Spinal cord (tissue), 10 donors: ENCODE measurements at places on chromosomes 13 and 19.
A peak's percentile ranks its signal among the peaks of the same experiment; 100 is the strongest.

- DNase-seq, result no peak
Measured at GRCh38 chr19:747432-748273, 3.3 kb upstream of the MISP start.

- DNase-seq, result no peak
Measured at GRCh38 chr13:76768384-76768783, 117.8 kb downstream of the KCTD12 start.

DNA sequence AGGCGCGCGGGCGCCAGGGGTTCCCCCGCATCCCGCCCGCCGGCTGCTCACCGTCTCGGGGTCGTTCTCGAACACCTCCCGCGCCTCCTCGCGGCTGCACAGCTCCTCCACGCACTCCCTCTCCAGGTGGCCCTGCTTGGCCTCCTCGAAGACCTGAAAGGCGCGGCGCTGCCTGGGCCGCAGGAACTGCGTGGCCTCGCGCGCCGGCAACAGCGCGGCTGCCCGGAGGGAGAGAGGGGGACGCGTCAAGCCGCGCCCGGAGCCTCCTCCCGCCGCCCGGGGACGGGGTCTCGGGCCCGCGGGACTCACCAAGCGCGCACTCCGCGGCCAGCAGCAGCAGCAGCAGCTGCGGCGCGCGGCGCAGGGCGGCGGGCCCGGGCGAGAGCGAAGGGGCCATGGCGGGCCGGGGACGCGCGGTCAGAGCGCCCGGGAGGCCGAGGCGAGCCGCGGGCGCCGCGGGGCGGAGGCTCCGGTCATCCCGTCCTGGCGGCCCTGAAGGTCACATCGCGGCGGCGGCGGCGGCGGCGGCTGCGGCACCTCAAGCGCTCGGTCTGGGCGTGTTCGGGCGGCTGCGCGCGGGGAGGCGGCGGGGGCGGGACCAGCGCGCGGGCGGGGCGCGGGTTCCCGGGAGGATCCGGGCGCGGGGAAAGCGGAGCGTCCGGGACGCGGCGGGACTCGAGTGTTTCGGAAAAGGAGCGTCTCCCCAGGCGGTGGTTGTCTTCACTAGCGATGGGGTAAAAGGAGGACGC is at the start of gene GAS6:
Gene GAS6 (minus strand): TSS at position 553 of the 749 bp plus-strand sequence. CDS start 156 bp downstream, at position 397.
- no peak for DNase-seq

DNA sequence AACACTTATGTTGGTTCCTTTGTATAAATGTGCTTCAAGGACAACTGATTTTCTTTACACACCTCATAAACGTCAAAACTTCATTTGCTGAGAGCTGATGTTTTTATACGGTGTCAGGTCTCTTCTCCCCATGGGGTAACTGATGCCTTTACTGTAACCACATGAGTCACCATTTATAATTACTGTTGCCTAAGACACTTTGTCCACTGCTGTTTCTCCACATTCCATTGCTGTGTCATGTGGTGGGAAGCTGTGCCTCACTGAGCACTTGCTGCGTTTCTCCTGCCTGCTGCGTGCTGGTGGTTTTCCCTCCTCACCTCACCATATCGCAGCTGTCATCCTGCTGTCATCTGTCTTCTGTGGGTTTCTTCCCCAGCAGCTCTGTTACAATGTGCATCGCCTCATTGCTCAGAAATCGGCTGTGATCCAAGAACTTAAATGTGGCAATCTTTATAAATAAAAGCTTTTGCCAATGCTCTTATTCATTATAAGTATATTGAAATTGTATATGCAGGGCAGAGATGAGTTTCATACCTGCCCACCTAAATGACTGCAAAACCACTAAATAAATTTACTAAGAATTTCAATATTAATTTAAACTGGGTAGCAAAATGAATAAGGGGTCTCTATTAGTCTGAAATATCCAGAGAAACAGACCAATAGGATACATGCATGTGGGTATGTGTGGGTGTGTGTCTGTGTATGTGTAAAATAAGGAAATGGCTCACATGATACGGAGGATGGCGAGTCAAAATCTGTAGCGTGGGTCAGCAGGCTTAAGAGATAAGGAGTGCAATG is 547.0 kb upstream of the SLITRK5 start:
- peak; percentile 24 for DNase-seq

- no peak for DNase-seq
Measured at GRCh38 chr19:16846901-16847300, 17.7 kb downstream of the SIN3B start.

DNA sequence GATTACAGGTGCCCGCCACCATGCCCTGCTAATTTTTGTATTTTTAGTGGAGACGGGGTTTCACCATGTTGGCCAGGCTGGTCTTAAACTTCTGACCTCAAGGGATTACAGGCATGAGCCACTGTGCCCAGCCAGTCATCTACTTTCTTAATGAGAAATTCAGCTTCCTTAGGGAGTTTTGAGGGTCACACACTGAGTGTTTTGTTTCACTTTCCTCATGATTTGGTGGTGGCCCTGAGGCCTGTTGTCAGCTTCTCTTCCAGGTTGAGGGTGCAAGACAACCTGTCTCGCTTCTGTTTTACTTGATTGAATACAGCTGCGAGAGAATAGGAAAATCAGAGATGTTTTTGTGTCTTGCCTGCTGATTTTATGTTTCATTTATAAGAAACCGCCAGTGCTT is 9.9 kb downstream of the FRY start:
- DNase-seq, result no peak

- DNase-seq, result no peak
Measured at GRCh38 chr19:5345895-5346386, 5.3 kb upstream of the PTPRS start.

GRCh38 chr13:36108954-36109353 is 22.2 kb downstream of the DCLK1 start:
- DNase-seq, result no peak

- DNase-seq, result no peak
Measured at GRCh38 chr13:90091611-90092010, 1255.9 kb upstream of the MIR17HG start.

DNA sequence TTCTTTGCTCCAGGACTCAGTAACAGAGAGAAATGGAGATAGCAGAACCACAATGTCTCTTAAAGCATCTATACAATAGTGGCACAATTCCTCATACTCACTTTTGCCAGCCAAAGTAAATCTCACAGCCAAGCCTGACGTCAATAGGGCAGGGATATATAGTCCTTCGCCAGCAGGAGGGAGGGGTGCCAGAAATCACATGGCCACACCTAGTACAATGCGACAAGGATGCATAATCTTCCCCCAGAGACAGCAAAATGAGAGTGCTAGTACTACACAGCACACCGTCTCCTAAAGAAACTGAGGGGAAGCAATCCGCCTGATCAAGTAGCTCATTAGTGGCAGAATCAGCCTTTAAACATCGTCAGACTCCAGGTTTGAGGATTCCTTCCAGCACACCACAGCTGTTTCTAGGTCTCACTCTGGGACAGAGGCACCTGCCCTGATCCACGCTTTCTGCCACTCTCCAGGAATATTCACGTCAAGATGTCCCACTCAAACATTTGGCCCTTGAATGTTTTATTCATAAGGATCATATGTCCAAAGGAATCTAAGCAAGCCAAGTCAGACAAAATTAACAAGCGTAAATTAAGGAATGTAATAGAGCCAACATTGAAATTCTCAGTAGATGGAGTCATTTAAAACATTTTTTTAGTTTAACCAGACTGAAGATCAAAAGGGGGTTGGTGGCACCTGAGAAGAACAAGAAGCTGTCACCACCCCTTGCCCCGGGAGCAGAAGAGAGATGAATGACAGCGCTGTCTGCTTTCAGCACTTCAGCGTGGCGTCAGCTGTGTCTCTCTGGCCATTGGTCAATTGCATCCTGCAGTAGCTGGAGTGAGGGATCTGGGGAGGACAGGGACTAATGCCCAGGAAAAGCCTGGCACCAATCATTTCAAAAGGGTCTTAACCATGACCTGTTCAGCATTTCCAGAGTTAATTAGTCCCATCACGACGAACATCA is 63.5 kb upstream of the SERP2 start:
- DNase-seq, result no peak

DNA sequence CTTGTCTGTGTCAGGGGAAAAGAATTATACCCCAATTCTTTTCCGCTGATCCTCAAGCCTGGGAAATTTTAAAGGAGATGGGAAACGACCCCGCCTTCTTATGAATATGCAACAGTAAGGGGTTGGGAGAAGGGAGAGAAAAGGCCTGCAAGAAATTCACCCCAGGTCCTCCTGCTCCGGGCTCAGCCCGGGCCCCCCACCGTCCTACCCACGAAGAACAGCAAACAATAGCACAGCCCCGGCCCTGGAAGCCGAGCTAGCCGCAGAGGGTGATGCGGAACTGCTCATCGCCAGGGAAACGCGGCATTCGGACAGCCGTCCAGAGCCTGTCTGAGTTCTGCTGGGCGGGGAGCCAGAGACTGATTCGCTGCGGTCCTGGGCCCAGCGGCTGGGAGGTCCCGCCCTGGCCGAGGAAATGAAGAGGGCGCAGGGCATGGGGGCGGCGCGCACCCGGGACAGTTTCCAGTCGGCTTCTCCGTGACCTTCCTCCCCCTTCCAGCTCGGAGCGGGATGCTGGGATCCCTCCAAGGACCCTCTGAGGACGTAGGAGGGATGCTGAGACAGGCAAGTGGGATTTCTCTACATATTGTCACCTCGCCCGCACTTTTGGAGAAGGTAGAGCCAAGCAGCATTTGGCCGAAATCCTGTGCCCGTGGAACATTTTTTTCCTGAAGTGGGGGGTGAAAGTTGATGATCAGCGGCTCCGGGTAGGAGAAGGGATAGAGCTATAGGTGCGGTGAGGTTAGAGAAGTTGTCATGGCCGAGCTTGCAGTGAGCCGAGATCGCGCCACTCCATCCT is 82.3 kb upstream of the C1QTNF9B start:
- DNase-seq, result peak; percentile 75

DNA sequence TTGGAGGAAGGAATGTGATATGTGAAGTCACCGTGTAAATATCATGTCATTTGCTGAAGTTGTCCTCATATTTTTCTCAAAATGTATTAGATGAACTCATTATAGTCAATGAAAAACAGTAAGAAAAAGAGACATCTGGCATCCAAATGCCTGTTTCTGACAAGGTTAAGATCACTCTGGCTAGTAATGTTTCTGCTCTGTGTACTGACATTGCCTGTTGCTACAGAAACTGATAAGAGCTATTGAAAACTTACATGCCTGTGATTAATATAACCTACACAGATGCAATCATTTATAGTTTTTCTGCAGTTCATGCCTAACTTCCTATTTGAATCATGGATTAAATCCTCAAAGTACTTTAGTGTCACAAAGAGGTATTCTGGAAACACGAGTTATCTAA is 249.8 kb downstream of the NBEA start:
- DNase-seq, result no peak

- no peak for DNase-seq
Measured at GRCh38 chr19:48551437-48552302, at the start of gene SULT2B1. SULT2B1 (plus strand) TSS chr19:48552172; CDS start chr19:48552253, 81 bp downstream.

DNA sequence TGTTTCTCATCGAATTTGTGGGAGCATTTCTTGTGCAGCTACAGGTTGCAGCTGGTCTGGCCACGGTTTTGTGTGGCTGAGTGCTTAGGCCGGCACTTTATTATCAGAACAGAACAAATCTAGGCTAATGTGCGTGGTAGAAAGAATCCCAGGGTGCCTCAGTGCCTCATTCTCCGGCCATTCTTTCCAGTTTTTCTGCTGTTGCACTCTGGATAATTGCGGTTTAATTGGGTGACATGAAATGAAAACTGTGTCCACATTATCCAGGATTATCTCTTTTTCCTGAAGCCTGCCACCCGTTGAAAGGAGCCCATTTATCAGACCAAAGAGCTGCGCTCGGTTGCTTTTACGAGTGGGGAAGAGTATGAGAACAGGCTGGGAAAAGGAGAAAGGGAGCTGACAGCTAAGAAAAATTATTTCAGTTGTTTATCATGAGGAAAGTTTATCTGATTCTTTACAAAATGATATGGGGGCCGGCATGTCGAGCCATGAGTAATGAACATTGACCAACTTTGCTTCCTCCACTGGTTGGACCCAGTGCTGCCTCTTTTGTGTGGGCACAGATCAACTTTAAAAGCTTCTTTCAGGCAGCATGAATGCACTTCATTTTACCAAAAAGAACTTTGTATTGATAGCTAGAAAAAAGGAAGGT is 117.0 kb upstream of the SOX21 start:
- no peak for DNase-seq

- no peak for DNase-seq
Measured at GRCh38 chr13:24307211-24308067, 1.9 kb upstream of the C1QTNF9 start.

DNA sequence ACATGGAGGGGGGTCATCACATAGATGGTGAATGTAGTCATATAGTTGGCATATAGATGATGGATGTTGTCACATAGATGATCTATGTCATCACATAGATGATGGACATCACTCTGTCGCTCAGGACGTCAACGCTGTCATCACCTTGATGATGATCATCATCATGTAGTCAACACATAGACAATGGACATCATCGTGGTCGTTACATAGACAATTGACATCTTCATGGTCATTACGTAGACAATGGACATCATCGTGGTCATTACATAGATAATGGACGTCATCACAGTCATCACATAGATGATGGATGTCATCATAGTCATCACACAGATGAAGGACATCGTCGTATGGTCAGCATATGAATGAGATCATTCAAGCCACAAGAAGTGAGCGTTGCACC is 28.6 kb upstream of the SLC15A1 start:
- DNase-seq, result no peak

- DNase-seq, result peak; percentile 76
Measured at GRCh38 chr13:112885782-112886268, 83.2 kb upstream of the MCF2L start.

DNA sequence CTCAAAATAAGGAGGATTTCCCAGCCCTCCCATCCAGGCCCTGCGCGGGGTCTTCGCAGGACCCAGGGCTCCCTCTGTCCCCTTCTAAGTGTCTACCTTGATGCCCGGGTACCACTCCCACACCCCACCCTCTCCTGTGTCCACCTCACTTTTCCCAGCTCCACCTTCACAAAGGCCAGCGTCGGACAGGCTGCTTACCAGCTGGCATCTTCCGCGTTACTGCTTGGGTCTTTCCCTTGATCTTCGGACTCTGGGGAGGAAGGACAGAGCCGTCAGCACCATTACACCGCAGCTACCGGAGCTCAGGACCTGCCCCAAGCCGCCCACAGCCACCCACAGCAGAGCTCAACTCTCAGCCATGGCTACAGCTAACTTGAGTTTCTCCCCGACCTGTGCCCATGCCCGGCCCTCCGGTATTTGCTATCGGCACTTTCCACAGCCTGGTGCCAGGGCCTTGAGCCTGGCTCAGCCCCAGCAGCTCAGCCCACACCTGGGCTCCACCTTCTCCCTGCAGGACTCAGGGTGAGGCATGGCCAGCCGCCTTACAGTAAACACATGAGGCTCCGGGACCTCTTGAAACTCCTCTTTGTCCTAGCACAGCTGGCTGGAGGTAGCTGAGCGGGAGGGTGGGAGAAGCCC is 3.8 kb downstream of the C13orf46 start:
- no peak for DNase-seq

DNA sequence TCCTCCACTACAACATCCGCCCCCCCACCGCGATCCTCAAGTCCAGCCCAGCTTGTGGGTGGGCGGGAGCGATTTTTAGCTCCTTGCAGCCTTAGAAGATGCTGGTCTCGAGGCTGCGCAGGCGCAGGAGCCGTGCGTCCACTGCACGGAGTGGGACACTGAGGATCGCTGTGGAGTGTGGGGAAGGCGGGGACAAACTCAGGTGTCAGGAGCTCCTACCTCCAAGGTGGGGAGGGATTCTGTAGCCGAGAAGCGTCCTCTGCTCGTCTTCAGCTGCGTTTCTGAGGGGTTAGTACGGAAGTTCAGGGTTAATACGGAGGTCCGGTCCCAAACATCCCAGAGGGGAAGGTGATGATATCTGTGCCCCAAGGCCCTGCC is at the start of gene RTBDN:
Gene RTBDN (minus strand): TSS at position 14 of the 378 bp plus-strand sequence. CDS start 4,600 bp downstream, outside the sequence.
- DNase-seq, result no peak
